ENCODE measurements at places on chromosomes 5 and 9.

GRCh38 chr9:32247168-32247567, 137.3 kb upstream of the ACO1 start:
- no peak for DNase-seq

GRCh38 chr5:32692036-32692746, 18.9 kb upstream of the NPR3 start:
- DNase-seq = no peak

DNA sequence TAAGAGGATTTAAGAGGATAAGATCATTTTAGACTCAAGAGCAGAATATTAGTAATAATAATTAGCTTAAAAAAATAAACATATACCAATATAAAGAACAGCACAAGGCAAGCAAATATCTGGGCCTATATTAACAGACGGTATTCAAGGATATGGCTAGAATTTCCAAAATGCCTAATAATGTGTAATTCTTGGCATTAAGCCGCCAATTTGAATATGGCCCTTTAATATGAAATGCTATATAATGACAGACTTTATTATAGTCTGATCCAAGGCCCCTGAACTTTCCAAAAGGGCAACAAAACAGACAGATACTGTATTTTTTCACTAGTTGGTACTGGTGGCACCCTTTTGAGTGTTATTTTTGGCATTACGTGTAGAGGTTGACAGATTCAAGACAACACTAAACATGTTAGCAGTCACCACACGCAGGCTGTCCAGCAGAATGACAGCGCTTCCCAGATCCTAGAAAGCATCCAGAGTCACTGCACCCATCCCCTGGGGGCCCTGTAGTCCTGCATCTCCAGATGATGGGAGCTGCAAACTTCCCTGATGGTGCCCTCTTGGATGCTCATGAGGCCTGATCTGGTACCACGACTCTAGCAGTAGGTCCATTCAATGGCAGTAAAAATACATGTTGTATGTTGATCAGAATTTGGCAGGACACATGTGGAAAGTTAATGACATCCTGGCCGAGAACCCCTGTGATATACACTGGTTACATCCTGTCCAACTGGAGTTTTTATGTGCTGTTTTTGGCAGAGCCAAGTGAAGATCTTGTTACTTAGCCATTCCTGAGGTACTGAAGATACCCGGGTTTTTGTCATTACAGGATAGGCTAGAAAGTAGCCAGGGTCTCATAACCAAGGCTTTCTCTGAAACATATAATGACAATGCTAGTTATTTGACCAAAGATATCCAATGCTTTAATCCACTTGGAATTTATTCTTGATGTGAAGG, 1.7 kb upstream of the ABL1 start:
- no peak for DNase-seq

DNA sequence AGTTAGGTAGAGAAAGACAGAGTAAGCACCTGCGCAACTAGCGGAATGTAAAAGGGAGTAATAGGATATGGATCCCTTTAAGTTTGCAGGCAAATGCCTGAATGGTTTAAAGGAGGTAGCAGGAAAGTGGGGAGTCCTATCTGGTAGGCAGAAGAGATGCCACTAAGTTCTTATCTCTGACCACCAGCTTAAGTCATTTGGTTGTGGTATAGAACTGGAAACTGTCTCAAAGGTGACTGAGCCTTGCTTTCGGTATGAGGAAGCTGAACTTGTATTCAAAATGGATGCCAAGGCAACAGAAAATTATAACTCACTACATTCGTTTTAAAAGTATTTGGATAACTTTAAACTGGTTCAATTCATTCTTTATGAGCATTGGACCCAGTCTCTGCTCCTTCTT, 475.6 kb downstream of the DMRTA1 start:
- no peak for DNase-seq

DNA sequence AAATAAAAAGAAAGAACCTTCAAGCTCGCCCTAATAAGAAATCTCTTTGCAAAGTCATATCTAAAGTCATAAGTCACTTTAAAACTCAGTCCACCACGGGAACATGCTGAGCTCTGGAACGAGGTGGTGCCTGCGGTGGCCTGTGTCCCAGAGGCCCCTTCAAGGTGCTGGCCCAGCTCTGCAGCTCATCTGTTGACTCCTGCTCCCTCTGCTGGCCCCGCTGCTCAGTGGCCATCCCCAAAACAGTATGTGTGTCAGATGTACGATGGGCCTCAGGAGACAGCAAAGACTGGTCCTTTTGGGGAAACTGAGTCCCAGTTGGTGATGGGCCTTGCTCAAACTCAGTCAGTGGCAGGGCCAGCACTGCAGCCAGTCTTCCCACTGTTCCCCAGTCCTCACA, 22.8 kb upstream of the FOXB2 start:
- DNase-seq = no peak

DNA sequence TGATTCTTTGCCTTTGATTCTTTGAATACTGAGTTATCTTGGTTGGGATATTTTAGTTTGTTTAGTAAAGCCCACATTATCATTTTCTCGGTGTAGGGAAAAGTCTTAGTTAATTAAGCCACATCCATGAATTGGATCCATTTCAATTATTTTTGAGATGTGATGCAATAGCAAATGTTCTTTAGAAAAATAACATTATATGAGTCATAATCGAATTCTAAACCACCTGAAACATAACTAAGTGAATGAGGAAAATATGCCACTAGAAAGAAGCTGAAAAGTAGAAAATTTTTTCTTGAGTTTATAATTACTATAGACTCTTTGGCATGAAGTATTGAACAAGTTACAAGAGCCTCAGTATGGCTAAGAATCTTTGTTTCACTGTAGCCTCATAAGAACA, 17.5 kb upstream of the CCDC192 start:
- DNase-seq = no peak

DNA sequence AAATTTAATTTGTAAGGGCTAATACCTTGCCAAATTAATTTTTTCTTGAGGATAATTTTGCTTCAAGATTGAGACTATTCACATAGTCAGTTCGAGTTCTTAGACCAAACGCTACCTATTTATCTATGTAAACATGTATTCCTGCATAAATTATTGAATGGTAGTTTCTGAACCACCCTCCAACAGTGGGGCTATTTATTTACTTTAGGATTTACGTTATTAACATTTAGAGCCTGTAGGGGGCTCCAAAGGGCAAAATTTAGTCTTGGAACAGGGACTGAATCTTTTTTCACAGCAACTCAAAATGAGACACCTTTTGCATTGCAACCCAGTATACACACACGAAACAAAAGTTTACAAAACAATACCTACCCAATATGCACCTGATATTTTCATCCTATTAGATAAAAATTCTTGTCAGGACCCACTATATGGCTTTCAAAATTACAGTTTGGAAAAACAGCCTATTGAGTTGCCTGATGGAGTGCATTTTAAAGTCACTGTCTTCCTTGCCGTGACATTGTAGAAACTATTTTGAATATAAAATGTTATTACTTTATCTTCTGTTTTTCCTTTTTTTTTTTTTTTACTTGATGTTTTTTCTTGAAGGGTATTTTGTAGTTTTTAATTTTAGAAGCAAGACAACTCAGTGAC, 47.1 kb upstream of the POU4F3 start:
- no peak for DNase-seq

DNA sequence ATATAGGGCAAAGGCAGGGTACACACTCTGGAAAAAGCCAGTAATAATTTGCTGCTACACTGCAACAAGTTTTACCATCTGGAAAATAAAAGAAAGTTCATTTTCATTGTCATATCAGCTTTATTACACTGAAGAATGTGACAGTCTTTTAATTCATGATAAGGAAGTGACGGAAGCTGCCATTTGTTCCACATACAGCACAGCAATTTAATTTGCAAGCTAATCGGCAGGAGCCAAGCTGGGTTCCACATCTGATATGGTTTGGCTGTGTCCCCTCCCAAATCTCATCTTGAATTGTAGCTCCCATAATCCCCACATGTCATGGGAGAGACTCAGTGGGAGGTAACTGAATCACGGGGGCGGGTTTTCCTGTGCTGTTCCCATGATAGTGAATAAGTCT, 16.5 kb downstream of the PRELID2 start:
- no peak for DNase-seq

DNA sequence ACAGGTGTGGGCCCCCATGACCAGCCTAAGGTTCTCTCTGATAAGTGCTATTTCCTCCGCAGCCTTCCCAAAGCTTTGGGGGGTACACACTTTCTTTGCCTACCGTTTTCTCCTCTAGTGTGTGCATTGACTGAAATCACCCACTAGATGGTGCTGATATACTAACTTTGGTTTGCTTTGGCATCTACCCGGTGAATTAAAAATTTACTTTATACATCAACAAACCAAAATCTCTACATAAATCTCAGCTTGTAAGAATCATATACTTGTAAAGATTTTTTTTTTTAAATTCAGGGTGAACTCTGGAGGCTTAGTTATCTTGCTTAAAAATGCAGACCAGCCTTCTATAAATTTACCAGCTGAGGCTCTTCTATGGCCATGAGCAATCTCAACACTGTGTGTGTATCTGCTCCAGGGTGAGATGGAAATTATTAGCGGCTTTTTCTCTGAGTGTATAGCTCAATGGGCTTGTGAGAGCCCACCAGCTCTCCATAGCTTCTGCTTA, 475.7 kb upstream of the TNC start:
- DNase-seq = no peak

DNA sequence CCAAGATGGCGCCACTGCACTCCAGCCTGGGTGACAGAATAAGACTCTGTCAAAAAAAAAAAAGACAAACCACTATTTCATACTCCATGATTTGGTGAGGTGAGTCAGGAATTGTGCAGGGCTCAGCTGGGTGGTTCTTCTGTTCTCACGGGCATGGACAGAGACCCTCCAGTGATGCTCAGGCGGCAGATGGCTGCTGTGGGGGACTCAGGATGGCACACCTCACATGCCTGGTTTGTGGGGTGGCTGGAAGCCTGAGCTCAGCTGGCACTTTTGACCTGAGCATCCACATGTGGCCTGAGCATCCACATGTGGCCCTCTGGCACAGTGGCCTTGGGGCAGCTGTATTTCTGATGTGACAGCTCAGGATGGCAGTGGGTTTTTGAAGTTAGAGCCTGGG, 217.2 kb downstream of the IRX2 start:
- no peak for DNase-seq

DNA sequence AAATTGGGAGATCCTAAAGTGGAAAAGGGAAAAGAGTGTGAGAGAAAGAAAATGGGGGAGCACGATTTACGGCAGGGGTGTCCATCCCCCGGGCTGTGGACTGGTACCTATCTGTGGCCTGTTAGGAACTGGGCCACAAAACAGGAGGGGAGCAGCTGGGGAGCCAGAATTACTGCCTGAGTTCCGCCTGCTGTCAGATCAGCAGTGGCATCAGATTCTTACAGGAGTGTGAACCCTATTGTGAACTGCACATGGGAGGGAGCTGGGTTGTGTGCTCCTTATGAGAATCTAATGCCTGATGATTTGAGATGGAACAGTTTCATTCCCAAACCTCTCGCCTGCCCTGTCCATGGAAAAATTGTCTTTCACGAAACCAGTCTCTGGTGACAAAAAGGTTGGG, 108.3 kb upstream of the ADAMTSL1 start:
- no peak for DNase-seq

- DNase-seq = no peak
Observed at GRCh38 chr5:55894135-55894534, 43.0 kb downstream of the IL31RA start.

- no peak for DNase-seq
Observed at GRCh38 chr9:77672183-77672582, 24.1 kb upstream of the GNA14 start.

DNA sequence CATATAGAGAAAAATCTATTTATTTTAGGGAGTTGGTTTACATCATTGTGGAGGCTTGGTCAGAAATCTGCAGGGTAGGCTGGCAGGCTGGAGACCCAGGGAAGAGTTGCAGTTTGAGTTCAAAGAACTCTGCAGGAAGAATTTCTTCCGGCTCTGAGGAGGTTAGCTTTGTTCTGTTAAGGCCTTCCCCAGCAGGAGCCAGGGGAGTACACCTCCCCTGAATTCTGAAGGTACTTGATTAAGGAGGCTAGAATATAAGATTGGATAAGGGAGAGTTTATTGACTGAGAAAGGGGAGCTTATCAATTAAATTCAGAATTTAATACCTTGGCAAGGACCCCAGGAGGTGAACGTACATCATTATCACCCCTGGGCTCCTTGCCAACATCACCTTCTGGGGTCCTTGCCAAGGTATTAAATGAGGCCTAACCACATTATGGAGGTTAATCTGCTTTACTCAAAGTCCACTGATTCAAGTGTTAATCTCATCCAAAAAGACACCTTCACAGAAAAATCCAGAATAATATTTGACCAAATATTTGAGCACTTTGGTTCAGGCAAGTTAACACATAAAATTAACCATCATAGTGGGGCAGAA, 351.7 kb downstream of the CWC27 start:
- DNase-seq = no peak

DNA sequence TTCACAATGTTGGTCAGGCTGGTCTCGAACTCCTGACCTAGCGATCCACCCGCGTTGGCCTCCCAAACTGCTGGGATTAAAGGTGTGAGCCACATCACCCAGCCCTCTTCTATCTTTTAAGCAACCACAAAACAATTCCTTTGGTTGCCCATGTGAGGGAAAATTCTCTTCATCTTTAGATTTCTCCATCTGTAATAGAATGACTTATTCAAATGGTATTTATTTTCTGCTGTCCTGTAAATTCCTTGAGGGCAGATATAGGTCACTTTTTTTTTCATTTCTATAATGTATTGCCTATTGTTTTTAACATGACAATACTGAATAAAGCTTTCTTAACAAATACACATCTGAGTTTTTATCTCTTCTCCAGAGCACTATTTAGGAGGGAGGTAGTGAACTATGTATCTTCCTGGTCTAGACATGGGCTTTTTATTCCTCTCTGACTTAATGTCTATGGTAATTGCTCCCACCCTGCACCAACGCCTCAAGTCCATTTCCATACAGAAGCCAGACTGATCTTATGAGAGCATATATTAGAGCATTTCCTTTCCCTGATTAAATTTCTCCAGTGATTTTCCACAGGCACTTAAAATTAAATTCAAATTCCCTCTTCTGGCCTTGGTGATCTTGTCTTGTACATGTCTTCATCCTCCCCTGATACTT, 595.6 kb downstream of the CAAP1 start:
- DNase-seq = no peak

DNA sequence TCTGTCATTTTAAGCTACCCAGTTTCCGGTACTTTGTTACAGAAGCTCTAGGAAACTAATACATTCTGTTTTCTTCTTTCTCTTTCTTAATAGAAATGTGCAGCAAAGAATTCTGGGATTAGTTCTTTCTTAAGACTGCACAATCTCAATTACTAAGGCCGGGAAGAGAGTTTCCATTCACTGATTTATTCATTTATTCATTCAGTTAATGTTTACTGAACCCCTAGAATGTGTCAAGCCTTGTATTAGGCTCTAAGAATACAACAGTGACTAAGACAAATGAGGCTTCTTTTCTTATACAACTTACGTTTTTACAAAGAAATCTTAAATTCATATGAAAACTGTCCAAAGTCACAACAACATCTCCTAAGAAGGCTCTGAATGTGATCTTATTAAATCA, 27.5 kb upstream of the THG1L start:
- no peak for DNase-seq

- DNase-seq = no peak
Observed at GRCh38 chr5:2797981-2798380, 46.5 kb upstream of the IRX2 start.

DNA sequence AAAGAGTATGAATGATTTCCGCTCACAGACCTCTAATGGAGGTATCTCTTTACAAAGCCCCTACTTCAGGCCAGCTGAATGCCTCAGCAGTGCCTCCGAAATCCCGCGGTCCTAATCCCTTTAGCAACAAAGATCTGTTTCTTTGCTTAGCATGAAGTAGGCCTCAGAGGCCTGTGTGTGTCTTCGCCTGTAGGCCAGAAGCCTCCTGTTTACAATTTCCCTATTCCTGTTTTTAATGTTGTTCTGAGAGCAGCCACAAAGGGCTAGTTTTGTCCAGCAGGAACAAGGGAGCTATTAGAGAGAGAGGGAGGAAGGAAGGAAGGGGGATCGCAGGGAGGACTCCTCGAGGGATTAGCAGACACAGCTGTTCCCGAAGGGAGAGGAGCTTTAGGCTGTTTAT, 166.4 kb upstream of the SPRY4 start:
- DNase-seq = no peak

Data from cortex of kidney (tissue), 1 donor.